PC-3 (cell line): ENCODE measurements at places on chromosomes 3 and 15.

- DNase-seq = no peak
These were observed 44.3 kb upstream of the TM4SF4 start for GRCh38 chr3:149430216-149430615.

DNA sequence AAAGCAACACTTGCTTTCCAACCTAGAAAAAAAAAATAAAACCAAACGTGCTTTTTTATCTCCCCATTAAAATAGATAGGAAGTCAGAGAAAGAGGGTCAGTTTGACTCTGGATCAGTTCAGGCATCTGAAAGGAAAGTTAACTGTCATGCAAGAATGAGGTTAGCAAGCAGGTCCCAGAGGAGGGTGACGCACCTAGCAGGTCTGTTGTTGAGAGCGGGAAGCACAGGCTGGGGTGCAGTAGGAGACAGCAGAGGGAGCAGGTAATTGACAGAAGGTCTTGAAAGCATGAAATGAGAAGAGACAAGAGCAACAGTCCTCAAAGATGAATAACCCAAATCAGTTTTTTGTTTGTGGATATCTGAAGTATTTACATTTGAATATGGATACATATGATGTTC lies 82.5 kb downstream of the ANO10 start:
- no peak for DNase-seq

DNA sequence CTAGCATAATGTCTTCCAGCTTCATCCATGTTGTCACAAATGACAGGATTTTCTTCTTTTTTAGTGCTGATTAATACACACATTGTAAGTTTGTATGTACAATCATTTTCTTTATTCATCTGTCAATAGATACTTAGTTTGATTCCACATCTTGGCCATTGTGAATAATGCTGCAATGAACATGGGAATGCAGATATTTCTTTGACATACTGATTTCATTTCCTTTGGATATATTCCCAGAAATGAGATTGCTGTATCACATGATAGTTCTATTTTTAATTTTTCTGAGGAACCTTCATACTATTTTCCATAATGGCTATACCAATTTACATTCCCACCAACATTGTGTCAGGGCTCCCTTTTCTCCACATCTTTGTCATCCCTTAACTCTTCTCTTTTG lies 117.9 kb downstream of the MEIS2 start:
- no peak for DNase-seq

- DNase-seq = no peak
These were observed 176.9 kb downstream of the STAC start for GRCh38 chr3:36557021-36557707.
